Thoracic aorta (tissue), 2 donors: ENCODE measurements at places on chromosomes 5 and 9. TPM values are rescaled to one million over a fixed set of nuclear protein-coding genes. Genes with fewer than 3 reads are reported as not detected.

DNA sequence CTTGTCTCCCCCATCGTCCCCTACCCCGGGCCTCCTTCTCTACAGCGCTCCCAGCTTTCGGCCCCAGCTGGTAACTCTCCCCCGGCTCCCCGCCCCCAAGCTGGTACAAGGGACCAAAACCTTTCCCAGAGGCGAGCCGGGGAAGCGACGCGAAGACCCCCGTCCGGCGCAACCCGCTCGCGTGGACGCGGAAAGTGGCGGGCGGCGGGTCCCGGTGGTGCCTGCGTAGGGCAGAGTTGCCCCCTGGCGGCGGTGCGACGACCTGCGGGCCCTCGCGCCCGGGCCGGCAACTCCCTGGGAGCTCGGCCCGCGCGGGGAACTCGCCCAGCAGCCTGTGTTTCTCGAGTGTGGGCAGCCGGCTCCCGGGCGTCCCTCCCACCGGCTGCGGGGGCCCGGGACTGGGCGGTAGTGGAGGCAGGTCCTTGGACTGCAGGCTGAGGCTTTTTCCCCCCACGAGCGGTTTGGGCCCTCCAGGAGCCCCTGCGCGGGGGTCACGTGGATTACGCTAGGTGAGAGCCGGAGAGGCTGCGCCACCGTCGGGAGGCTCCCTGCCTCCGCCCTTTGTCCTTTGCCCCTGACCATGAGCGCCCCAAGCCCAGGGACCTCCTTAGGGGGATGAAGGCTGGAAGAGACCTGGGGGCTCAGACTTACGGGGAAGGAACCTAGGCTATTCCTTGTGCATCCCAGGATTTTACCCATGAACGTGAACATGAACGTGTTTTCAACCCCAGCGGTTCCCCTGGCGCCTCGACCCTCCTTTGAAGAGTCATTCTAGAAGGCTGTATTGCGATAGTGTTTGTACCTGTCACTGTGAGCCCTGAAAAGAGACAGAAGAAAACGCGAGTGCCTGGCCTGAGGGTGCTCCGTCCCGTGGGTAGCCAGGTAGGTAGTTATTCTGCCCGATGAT is 2.9 kb upstream of the FOXD1 start:
- no peak for DNase-seq

- no peak for DNase-seq
Observed at GRCh38 chr5:685262-686171, 7.6 kb downstream of the TPPP start.

Gene CARD9
- total RNA-seq = 6.6 TPM

Gene ZNG1F
- 25.0 TPM for total RNA-seq

Gene SOHLH1
- total RNA-seq = not detected

- DNase-seq = no peak
Observed at GRCh38 chr9:36486329-36486932, 86.3 kb upstream of the MELK start.
